ENCODE measurements at places on chromosomes 3 and 15.

DNA sequence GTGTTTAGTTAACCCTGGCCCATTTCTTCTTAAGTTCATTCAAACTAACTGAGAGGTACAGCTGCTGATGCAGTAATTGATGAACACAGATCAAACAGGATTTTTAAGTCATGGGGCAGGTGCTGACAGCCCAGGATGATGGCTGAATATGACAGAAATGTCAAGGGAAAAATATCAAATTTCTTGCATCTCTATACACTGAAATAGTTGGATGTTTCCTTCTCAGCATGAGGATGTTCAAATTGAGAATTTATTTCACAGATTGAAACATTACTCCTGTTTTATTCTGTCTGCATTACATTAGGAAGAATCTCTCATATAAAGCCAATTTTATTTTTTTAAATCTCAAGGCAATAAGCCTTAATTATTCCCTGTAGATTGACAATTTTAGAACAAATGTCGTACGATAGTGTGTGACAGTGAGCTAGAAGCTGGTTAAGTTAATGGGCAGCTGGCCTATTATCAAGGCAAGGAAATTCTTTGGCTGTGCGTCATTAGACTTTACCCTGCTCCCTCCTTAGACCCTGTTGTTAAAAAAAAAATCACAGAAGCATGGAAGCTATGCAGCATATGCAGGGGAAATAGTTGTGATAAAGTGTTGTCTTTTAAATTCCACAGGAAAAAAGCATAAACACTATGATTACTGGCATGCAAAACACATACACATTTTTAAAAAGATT, 183.8 kb upstream of the KCNMB2 start:
- no peak for DNase-seq

- DNase-seq = no peak
Measured at GRCh38 chr3:178537122-178537705, 978 bp downstream of the KCNMB2 start.

DNA sequence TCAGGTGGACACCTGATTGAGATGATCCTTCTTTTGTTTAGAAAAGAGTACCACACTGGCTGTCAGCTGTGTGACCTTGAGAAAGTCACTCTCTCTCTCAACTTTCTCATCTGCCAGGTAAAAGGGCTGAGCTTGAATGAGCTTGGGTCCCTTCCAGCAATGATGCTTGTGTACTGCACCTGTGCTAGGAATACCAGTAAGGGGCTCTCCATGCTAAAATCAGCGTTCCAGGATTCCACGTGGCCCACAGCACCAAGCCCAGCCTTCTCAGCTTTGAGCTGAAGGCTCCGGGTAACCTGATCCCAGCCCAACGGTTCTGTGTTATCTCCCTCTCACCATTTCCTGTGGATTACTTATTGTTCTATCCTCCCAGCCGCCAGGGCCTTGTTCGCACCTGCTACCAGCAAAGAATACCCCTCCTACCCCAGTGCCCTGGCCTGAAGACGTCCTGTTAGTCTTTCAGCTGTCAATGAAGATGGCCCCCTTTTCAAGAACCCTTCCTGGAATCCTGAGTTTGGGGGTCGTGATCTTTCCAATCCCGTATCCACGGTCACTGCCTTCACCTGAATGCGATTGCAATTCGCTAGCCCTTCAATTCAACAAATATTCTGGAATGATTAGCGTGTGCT, 54.2 kb upstream of the CGNL1 start:
- DNase-seq = no peak

DNA sequence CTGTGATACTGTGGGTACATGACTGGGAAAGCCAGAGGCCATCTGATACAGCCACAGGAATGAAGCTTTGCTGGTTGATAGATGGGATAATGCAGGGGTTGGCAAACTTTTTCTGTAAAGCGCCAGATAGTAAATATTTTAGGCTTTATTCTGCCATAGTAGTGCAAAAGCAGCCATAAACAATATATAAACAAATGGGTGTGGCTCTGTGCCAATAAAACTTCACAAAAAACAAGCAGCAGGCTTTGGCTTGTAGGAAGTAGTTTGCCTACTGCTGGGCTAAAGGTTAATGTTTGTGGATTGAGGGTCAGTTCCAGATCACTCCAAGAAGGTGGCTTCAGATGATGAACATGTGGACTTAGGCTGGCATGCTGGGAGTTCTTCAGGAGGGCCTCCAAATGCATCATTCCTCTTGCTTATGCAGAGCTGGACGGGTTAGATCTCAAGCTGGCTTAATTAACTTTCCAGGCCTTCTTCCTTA, 305.7 kb downstream of the RPLP1 start:
- DNase-seq = no peak

- no peak for DNase-seq
Measured at GRCh38 chr3:12356996-12357395, 68.1 kb downstream of the PPARG start.
